Activated CD4-positive, alpha-beta T cell treated with anti-CD3 and anti-CD28 coated beads for 36 hours (primary cell): ENCODE measurements at places on chromosomes 13 and 19.

DNA sequence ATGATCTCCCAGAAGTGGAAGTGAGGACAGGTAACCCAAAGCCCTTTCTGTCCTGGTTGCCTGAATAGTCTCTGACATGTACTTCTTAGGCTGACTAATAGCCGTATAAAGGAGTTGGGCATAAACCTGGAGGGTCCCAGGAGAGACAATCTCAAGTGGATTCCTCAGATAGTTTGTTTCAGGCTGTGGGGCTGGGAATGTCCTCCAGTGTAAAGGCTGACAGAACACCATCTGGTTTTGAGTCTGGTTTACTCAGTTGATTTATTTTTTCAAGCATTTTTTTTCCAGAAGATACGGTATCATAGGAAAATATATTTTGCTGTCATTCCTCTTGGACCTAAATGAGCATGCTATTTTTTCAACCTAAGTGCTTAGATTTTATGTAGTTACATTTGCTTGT, 15.2 kb downstream of the HTR2A start:
- DNase-seq = no peak

- DNase-seq = no peak
These were observed 2.3 kb downstream of the KCNN1 start for GRCh38 chr19:17969096-17969792.

GRCh38 chr19:11335449-11336146, 3.9 kb downstream of the RAB3D start:
- no peak for DNase-seq

DNA sequence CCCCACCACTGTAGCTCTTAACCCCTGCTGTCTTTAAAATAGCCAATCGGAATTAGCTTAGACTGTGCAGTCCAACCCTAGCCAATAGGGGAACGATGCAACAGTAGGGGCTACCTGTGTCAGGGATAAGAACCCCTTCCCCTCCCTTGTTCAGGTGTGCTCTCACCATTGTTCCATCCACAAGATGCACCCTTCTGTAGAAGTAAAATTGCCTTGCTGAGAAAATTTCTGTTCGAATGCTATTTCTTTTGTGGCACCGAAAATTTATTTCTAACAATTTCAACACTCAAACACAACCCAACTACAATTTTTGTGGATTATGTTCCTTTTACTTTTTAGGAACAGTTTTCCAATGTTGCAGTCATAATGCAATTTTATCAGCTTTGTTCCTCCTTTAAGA, 3.6 kb upstream of the ZNF583 start:
- DNase-seq = no peak

DNA sequence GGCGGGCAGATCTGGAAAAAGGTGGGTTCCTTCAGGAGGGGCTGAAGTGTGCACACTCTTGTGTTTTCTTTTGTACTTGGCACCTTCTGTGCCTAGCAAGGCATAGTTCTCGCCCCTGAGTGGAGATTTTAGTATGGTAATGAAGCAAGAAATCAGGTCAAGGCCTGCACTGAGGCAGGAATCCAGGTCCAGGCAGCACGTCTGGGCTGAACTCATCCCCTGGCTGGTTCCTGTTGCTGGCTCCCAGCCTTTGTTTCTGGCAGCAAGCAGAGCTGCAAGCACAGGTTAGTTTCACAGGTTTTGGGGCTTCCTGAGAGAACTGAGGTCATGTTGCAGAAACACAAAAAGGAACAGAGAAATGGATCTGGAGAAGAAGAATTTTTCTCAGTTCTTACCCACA, 21.2 kb downstream of the SIGLEC7 start:
- DNase-seq = no peak

GRCh38 chr19:8128551-8128950, 20.8 kb downstream of the FBN3 start:
- DNase-seq = no peak

DNA sequence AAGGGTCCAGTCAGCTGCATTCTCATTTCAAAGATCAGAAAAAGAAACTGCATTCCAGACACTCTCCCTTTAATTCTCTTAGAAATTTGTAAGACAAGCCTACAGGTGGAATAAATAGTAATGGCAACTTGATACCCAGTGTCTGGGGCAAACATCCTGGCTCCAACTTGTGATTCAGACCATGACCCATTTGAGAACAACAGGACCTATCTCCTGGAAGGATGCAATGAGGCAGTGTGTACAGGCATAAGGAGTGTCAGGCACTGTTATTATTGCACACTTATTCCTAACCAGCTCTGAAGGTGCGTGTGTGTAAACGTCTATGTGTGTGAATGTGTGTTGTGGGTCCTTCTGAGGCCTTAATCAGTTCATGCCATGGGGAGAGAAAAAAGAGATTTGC, 13.9 kb downstream of the ERICH6B start:
- DNase-seq = no peak

DNA sequence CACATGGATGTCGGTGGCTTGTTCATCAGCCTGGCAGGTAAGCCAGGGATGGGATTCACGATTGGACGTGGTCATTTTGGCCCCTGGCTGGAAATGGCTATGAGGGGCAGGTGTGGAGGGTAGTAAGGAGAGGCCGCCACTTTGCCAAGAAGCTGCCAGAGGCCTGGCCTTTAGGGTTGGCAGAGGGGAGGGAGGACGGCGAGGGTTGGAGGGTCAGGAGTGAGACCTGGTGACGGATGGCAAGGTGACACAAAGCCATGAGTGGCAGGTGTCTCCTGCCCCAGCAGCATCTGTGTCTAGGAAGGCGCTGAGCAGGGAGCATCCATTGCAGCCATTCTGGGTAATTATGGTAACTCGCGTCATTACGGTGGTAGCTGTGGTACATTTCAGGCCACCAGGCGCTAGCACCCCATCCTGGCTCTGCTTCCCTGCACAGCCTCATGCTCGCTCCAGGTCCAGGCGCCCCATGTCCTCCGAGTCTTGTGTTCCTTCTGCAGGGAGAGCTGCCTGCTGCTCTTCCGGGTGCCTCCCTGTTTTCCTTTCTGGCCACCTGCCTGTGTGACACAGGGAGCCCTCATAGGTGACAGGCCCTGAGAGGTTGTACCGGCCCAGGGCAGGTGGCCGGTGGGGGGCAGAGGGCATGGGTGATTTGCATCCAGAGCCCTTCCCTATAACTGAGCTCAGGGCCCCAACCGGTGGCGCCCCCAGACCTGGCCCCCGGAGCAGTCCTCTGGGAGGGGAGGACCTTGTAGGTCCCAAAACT, 4.2 kb downstream of the SSBP4 start:
- DNase-seq = no peak

DNA sequence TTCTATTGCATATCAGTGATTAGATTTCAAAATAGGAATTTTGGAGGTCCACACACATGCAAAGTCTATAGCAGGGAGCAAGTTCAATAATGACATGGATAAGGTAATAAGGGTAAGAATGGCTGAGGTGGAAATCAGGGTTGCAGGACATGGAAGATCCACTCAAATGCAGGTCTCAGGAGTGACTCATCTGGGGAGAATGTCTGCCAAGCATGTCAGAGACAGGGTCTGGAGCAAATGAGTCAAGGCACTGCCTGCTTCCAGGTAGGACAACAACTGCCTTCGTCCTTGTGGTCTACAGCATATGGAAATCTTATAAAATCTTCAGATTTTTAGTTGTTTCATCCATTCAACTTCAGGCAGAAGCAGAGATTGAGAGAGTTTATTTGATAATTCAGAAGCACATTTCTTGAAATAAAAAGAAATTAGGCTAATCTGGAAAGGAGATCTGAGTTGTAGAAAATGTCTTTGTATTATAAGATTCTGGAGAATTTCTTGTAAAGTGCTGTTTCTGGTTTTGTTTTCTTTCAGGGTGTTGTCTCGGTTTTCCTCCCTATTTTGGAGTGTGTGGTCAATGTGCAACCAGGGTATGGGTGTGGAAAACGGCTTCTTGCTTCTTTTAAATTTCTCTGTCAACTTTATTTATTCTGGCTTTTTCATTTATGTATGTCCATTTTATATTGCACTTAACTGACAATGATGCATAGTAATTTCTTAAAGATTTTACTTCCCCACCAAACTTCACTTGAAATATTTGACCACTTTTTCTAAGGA, 748.8 kb downstream of the LIG4 start:
- no peak for DNase-seq

DNA sequence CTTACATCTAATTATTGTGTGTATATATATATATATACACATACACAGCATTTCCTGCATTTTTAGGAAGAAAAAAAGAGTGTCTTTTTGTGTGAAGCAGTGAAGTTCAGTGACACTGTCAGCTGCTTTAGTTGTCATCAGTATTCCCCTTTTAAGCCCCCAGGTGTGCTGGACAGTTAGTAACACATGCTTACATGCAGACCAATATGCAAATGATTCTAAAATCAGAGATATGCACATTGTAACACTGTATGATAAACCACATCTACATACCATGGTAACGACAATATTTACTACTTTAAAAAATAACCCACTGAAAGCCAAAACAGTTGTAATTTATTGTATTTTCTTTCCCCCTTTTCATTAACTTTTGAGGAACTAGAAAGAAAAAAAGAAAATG, 16.8 kb downstream of the LHFPL6 start:
- DNase-seq = no peak

- DNase-seq = no peak
These were observed 16.3 kb upstream of the DOCK6 start for GRCh38 chr19:11278670-11279069.

DNA sequence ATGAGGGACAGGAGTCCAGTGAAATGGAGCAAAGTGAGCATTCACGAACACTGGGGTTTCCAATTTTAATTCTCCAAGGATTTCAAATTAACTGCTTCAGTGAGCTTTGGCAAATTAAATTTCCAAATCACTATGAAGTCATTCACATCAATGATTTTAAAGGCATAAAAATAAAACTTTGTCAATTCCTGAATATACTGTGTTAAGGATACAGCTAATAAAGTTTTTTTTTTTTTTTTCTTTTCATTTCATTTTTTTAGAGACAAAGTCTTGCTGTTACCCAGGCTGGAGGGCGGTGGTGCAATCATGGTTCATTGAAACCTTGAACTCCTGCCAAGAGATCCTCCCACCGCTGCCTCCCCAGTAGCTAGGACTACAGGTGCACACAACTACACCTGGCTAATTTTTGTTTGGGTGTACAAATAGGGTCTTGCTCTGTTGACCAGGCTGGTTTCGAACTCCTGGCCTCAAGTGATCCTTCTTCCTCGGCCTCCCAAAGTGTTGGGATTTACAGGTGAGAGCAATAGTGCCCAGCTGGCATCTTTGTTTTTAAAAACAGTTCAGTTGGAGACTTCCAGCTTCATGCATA, 21.9 kb downstream of the RBM26 start:
- no peak for DNase-seq

DNA sequence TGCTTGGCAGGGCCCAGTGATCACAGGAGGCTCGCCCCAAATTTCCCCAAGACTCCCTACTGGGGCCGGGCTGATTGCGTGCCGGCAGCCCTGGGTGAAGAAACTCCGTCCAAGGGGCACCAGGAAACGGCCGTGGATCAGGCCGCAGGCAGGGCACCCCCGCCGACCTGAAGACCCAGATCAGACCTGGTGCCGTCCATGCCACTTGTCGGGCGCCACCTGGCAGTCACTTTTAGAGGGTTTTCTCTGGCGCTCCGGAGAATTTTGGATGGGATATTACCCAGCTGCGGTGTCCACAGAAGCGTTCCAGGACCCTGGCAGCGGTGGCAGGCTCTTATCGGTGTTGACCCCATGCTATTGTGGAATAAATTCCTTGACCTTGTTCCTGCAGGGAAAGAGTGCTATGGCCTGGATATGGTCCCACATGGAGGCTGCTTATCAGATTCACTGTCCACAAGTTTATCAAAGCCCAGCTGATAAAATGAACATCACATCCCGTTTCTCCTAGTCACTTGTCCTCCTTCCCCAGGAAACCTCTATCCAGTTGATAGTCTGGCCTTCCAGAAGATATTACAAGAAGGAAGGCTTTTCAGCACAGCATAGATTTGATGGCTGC, 38.2 kb downstream of the IGFL2 start:
- DNase-seq = no peak

DNA sequence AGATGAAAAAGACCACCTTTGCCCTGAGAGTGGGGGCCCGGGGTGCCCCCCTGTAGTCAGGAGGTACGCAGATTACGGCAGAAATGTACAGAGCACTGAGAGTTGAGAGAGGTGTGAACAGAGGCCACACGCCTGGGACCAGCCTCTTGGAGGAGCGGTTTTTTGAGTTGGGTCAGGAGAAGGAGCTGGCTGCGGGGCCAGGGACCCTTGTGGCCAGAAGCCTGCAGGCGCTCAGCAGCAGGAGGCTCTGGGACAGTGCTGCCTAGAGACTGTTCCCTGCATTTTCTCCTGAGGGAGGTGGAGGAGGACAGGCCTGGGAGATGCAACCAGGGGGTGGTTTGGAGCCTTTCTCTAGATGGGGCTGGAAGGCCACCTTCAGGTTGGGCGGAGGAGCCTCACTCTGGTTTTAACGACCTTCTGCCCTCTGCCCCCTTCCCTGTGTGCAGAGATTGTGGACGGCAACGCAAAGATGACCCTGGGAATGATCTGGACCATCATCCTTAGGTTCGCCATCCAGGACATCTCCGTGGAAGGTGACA, 39.7 kb downstream of the CAPN12 start:
- no peak for DNase-seq

GRCh38 chr19:16085115-16085514, 8.8 kb downstream of the TPM4 start:
- DNase-seq = peak; percentile 48

DNA sequence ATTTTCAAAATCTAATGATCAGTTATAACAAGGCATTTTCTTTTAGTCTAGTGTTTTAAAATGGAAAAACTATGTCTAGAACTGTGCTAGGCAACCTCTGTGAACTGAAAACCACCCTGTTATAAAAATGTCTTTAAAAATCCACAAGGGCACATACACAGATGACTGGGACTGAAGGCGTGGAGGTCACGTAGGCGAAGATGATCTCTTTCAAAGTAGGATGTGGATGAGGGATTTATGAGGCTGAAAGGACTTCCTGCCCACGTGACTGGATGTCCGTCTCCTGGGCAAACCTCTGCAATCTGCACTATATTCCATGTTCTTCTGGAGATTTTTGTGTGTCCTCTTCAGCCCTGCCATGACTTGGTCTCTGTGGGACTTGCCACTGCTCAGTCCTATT, 84.2 kb upstream of the ZNF536 start:
- no peak for DNase-seq

DNA sequence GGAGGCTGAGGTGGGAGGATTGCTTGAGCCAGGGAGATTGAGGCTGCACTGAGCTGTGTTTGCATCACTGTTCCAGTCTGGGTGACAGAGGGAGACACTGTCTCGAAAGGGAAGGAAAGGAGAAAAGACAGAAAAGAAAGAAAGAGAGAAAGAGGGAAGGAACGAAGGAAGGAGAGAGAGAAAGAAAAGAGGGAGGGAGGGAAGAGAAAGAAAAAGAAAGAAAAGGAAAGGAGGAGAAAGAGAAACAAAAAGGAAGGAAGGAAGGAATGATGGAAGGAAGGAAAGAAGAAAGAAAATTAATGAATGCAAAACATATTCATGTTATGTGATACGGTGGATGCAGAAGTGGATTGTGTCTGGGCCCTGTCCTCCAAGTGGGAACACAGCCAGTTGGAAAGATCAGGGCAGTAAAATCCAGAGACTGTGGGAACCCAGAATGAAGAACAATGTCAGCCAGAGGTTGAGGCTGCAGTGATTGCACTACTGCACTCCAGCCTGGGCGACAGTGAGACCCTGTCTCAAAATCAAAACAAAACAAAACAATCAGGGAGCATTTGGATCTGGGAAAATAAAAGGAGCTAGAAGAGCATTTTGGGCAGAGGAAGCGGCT, 6.2 kb downstream of the PHLDB3 start:
- no peak for DNase-seq
